Liver (tissue), 10 donors: ENCODE measurements at places on chromosomes 6 and 20. TPM values are rescaled to one million over a fixed set of nuclear protein-coding genes. Genes with fewer than 3 reads are reported as not detected.

GRCh38 chr6:6705061-6705425, 116.5 kb downstream of the LY86 start:
- no peak for DNase-seq

DNA sequence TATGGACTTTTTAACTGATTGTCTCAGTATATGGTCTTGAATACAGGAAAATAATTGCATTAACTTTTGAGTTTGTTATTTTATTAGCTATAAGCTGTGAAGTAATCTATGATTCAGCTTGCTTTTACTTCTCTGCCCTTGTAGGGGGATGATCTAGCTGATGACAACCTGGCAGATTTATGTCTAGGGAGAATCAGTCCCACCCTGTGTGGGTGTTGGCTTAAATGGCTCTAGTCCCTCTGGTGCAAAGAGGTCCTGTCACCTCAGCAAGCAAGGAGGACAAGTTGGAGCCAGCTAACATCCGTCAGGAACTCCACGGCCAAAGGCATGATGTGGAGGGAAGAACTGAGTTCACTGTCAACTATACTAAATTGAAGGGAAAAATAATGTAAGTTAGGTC, 495.3 kb downstream of the BMP2 start:
- no peak for DNase-seq

GRCh38 chr6:110816677-110817076, 1.4 kb upstream of the CDK19 start:
- peak; percentile 37 for DNase-seq

DNA sequence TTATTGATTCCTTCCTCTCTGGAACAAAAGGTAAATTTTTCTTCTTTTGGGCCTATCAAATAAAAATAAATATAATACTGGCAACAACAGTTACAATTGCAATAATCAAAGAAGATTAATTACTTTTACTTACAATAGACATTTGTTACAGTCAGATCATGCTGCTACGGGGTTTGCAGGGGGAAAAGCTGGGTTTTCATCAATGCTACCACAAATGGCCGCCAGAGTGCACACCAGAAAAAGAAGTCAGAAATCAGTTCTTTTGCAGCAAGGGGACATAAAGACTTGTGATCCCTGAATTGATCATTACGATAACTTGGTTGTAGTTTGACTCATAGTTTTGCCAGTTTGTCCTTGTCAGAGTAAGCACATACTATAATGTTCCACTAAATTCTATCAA, 714.5 kb upstream of the EYS start:
- DNase-seq, result no peak

- no peak for DNase-seq
These were observed 146.2 kb upstream of the ECI2 start for GRCh38 chr6:4281341-4282293.

DNA sequence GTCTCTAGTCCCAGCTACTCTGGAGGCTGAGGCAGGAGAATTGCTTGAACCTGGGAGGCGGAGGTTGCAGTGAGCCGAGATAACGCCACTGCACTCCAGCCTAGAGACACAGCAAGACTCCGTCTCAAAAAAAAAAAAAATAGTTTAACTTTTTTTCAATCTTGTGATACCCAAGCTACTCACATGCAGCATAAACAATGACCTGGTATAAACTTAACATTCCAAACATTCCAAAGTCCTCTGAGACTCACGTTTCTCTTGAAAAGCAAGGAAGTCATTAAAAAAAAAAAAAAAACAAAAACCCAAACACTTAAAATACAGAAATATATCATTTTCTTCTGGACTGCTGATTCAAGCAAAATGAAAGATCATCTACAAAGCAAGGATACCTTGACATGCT, 14.3 kb downstream of the CRNKL1 start:
- no peak for DNase-seq

DNA sequence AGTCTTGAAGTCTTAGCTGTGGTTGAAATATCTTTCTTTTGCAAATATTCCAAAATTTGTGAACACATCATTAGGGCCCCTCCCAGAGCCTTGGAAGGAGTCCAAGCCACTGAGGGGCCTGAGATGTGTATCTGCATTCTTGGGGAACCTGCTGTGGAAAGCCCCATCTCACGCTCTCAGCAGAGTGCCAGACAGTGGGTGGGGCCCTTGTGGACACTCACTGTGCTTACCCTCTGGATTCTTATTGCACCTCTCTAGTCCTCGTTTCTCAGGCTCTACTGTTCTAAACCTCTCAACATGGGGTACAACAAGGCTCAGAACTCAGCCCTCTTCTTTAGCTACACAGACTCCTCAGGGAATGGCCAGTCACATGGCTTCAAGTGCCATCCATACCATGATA, 416.2 kb upstream of the CDH4 start:
- no peak for DNase-seq

DNA sequence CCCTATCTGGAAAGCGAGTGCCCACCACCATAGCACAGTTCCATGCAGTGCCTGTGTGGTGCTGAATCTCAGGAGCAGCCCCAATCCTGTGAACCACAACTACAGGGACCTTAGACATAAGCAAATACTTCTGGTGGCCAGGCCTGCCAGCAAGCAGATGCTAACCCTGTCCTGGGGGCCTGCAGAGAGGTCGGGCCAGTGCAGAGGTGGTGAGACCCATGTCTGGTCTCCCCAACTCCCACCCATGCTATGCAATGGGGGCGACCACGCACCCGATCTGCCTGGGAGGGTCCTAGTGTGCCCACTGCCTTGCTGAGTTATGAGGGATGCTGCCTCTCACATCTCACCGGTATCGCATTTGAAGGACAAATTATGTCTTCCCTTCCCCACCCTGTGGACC, 151.6 kb upstream of the ZNF337 start:
- DNase-seq, result no peak

DNA sequence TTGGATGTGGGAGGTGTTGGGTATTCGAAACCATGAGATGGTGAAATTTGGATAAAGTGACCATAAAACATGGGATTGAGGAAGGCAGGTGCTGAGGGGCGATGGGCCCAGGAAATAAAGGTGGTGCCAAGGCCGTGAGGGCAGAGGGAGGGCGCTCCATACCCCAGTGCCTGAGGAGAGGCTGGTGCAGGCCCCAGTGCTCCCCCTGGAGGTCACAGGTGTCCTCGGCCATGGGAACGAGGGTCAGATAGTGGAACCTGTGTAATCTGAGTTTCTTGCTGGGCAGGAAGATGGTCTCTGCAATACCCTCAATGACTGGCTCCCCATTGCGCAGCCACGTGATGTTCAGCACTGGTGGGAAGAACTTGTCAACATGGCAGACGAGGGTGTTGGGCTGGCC, 16.2 kb downstream of the HLA-DPB1 start:
- no peak for DNase-seq

NRSN1 gene
- not detected for total RNA-seq

OPRM1 gene
- total RNA-seq, result not detected

MYMX gene
- not detected for total RNA-seq
